ENCODE measurements at places on chromosomes 3 and 15.

- no peak for DNase-seq
Observed at GRCh38 chr3:143819890-143820289, 28.4 kb downstream of the SLC9A9 start.

DNA sequence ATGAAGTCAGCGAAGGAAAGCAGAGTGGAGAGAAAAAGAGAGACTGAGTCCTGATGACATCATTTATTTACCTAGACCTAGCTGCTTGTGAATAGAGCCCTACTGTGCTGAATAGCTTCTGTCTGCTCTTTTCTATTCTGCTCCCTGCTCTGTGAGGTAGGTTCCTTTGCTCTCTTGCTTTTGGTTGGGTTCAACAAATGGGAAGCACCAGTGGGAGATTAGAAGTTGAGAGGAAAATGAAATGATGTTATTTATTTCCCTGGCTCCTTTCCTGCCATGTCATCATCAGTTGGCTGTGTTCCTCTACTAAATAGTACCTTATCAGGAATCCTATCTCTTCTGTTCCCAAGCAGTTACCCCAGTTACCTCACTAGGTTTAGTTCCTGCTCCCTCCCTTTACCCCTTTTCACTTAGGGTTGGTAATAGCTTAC lies 23.5 kb downstream of the DTWD1 start:
- peak; percentile 74 for DNase-seq

GRCh38 chr15:78315686-78316282 lies 16.4 kb upstream of the SKIC8 start:
- DNase-seq, result no peak

DNA sequence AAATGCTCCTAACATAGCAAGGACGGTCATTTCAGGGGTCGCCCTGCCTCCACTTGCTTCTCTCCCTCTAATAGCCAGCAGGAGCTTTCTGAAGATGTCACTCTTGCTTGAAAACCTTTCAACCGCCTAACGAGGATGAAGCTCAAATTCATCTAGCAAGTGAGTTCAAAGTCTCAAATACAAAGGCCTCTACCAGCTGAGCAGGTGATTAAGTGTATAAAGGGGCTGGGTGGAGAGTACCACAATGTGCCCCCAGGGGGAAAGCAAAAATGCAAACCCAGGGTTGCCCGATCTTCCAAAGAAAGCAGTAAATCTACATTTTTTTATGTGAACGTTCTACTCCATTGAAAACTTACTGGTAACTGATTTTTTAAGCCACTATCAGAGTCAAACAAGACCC lies 50.4 kb upstream of the GRIP2 start:
- no peak for DNase-seq

DNA sequence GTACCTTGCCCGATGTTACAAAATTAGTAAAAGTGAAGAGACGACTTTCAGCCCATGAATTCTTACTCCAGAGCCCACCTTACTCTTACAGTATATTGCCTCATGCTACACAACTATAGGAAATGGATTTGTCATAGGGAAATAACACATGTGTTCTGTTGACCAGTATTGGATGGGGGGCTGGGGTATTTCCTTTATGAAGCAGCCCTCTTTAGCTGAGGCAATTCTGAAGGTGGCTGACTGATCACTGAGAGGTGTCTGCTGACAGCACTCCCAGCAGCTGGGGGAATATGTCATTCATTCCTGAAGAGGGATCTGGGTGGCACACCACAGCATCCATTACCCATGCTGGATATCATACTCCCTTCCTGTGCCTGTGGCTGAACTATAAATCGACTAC lies 6.4 kb upstream of the GOLM2 start:
- no peak for DNase-seq

All from fibroblast of the aortic adventitia (primary cell).